ENCODE measurements at places on chromosomes 11 and 22.
A peak's percentile ranks its signal among the peaks of the same experiment; 100 is the strongest.

DNA sequence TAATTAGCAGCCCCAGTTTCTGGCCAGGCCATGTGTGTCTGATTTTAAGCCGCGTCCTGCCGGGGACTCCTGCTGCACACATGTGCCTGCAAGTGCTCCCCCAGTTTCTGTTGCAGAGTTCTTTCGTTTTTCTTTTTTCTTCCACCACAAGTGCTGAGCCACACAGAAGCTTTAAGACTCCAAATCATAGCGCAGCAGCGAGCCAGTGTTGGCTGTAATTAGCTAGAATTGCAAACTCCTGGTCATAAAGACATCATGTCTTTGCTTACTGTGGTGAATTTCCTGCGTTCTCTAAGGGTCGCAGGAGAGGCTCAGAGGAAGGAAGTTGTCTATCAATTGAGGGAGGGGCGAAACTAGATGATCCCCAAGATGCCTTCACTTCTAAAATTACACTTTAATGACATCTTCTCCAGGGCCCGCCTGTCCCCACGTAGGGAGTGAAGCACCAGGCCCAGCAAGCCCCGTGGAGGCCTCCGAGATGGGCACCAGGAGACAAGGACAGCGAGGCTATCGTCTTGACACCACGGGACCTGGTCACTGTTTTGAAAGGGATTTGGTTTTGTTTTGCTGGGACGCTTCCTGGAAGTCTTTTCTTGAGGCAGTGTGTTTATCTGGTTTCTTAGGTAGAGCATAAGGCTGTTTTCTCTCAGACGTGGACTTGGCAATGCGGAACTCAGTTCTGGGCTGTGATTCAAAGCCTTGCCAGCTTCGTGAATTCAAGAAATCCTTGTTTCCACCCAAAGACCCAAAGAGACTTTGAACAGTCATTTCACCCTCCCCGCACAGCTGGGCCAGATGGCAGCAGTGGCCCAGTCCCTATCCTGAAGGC, 71.8 kb downstream of the UBASH3B start:
- peak; percentile 48 for DNase-seq

- DNase-seq, result no peak
These were observed 11.6 kb upstream of the CAPN5 start for GRCh38 chr11:77055101-77055561.

DNA sequence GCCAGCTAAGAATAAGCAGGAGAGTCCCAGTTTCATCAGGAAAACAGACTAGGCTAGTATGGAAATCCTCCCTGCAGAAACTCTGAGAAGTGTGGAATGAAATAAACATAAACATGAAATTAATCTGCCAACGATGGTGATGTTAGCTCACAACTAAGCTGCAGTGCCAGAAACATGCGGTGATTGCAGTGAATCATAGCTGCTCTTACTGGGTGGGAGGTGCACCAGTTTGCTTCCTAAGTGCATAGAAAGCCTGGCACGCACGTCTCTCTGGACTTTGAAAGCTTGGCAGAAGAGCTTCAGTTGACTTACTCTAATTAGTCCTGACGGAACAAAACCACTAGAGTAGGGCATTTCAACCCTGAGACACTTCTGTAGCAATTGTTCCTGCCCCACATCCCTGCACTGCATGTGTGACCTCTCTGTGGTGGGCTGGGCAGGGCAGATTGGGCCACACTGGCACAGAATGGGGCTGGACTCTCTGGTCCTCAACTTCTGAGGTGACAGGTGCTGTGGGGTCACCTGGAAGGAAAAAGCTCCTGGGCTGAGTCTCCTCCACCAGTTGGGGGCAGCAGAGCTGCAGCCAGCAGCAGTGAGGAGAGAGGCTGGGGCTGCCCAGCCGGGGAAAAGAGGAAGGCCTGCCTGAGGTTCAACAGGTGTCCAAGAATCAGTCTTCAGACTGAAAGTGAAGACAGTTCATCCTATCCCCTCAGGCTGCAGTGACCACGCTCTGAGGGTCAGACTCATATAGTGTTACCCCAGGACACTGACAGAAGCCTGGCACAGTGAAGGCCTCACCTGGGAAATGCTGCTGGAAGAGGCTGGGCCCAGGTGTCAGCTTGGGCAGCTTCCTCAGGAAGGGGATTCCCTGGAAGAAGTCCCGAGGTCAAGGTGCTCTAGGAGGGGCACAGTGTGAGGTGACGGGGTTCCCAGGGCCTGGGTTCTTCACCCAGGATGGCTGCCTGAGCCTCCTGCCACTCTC, 40.5 kb downstream of the GGTLC2 start:
- no peak for DNase-seq

GRCh38 chr11:78497293-78497692, 77.4 kb downstream of the NARS2 start:
- DNase-seq, result no peak

- DNase-seq, result no peak
These were observed 11.6 kb downstream of the SRPRA start for GRCh38 chr11:126257144-126257543.

- DNase-seq, result no peak
These were observed 3.6 kb downstream of the KRTAP5-3 start for GRCh38 chr11:1604711-1605110.

DNA sequence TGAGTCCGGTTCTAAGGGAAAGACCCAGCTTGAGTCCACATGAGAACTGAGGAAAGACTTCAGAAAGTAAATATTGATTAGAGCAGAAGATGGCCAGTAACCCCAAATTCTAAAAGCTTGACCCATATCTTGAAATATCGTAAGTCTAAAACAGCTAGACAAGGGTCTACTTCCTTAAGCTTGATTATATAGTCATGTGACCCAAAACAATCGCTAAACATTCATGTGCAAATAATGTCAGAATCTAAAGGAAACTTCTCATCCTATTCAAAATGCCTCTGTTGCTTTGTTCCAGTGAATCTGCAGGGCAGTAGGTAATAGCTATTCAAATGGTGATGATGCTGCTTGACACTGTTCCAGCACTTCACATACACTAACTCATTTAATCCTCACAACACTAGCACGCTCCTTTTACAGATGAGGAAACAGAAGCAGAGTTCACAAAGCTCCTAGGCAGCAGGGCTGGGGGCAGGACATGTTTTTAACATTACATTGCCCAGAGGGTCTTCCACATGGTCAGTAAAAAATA, 52.6 kb downstream of the TCF20 start:
- DNase-seq, result no peak

DNA sequence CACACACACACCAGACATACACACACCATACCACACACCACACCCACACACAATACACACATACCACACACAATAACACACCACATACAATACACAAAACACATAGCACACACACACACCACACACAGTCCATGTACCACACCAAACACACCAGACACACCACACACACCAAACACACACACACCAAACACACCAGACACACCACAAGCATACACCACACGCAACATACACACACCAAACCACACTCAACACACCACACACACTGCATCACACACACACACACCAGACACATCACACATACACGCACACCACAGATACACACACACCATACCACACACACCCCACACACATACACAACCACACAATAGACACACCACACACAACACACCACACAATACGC, 54.8 kb downstream of the IGSF9B start:
- no peak for DNase-seq

- DNase-seq, result no peak
These were observed 33.4 kb downstream of the CD82 start for GRCh38 chr11:44598831-44599230.

GRCh38 chr11:133724116-133724515, 121.2 kb downstream of the SPATA19 start:
- no peak for DNase-seq

DNA sequence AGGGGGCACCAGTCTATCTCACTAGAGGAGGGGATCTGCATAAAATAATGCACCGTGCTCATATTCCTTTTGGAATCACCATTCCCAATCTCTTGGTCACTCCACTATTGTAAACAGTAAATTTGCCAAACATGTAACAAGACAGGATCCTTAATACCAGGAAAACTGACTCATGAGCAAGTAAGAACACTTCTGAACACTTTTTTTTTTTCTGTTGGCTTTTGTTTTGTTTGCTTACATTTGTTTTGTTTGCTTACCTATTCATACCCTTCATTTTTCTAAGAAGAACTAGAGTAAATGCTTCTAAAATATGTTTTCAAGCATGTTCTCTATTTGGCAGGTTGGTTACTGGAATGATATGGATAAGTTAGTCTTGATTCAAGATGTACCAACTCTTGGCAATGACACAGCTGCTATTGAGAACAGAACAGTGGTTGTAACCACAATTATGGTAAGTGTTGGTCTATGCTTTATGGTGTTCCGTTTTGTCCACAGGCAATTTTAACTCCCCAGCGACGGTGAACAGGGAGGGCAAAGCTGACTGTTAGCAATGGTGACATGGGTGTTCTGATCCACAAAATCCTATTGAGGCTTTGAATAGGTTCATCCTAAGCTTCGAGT, 111.8 kb downstream of the MSANTD4 start:
- DNase-seq, result no peak

GRCh38 chr11:43688394-43688793, 7.9 kb downstream of the HSD17B12 start:
- no peak for DNase-seq

GRCh38 chr11:100640071-100640470, 47.0 kb upstream of the ARHGAP42 start:
- no peak for DNase-seq

DNA sequence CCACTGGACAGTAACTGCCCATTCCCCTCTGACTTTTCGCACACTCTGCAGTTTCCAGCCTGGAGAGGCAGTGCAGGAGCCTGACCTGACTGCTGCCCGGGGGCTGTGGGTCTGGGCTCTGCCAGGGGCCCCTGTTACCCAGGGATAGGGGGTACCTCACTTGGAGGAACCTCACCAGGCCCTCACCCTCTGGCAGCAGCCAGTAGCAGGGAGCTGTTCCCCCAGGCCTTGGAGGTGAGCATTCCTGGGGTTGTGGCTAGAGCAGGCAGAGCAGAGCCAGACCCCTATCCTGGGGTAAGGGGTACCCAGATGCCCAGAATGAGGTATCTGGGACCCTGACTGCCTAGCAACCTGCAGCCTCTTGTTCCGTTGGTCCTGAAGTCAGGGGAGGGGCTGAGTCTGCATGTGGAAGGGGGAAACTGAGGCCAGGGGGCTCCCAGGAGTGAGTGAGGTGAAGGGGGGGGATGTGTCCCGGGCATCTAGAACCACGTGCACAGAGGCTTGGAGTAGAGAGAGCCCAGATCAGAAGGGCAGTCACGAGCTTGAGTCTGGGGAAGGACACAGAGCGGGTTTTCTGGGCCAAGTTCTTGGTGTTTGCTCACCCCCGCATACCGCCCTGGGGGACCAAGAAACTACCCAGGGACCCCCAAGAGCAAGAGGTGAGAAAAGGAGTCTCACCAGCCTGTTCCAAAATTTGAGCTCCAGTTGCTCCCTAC, 43.9 kb upstream of the ACCSL start:
- no peak for DNase-seq

- DNase-seq, result peak; percentile 30
These were observed 107.5 kb upstream of the OR4B1 start for GRCh38 chr11:48109046-48109666.

DNA sequence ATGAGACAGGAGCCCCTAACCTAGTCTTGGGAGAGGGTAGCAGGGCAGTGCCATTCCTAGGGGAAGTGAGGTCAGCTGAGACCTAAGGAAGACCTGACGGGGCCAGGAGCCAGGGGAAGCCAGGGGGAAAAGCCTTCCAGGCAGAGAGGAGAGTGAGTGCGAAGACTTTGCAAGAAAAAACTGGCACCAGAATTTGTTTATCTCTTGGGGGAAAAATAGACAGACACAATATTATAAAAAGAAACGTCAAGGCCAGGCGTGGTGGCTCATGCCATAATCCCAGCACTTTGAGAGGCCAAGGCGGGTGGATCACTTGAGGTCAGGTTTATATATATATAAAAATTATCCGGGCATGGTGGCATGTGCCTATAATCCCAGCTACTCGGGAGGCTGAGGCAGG, 26.9 kb upstream of the TESMIN start:
- no peak for DNase-seq

- DNase-seq, result no peak
These were observed 225.0 kb downstream of the JRKL start for GRCh38 chr11:96614846-96615245.

DNA sequence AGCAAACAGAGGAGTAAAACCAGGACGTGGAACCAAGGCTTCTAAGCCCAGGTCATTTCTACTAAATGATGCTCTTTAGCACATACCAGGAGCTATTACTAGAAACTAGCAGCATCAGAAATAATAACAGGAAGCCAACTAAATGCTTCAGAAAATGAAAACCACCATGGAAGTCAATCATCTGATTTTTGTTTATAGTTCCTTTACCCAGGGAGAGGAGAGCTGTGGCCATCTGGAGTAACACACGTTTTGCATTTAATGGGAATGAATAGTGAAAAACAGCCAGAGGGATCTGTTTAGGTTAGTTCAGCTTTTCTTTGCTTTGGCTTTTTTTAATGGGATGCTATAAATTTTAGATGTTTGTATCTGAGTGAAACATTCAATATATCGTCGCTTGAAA, 250.7 kb upstream of the ARHGAP20 start:
- no peak for DNase-seq

DNA sequence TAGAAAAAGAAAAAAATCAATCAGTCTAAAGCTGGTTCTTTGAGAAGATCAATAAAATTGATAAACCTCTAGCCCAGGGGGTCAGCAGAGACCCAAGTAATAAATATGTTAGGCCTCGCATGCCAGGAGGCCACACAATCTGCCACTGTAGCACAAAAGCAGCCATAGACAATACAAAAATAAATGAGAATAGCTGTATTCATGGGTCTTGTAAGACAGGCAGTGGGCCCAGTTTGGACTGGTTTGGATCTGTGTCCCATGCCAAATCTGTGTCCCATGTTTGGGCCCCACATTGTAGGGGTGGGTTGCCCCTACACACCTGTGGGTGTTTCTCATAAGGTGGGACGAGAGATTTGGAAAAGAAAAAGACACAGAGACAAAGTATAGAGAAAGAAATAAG, 6.6 kb upstream of the PLAAT4 start:
- DNase-seq, result no peak

- DNase-seq, result no peak
These were observed 20.6 kb downstream of the STARD10 start for GRCh38 chr11:72773291-72773690.

DNA sequence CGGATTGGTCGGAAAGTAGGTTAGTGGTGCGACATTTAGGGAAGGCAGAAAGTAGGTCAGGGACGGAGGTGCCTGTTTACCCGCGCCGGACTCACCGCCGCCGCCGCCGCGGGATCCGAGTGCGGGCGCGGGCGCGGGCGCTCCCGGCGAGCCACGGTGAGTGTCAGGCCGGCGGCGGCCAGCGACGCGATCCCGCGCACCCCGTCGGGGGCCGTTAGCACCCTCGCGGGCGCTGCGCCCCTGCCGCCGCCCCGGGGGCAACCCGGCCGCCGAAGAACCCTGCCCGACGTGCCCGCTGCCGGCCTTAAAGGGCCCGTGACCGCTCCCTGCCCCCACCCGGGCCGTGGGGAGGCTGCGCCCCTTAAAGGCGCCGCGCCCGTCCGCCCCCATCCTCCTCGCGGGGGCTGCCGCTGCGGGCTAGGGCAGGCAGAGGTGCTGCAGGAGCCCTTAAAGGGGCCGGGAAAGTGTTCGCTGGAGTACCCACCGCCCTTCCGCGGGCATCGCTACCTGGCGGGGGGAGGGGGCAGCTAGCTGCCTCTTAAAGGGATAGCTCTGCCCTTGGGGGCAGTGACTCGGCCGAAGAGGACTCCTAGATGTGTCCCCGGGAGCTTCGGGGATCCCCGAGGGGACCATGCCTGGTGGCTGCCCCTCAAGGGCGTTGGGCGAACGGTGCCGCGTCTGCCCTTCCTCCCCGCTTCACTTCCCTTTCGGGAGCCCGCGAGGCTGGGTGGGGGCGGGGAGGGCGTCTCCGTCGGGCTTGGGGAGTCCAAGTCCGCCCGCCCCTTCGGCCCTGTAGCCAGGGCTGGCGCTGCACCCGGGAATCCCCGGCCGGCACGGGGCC, at the start of gene BMAL1:
BMAL1 (plus strand) TSS at position 23 of the 841 bp plus-strand sequence. CDS start 76,519 bp downstream, outside the sequence.
- DNase-seq, result peak; percentile 39

GRCh38 chr11:1221848-1222311, 986 bp upstream of the MUC5B start:
- no peak for DNase-seq
